Stimulated activated CD4-positive, alpha-beta T cell treated with anti-CD3 and anti-CD28 coated beads, Interleukin-12 subunit alpha, Interleukin-12 subunit beta, amount 100 ng/mL, for 48 hours (primary cell): ENCODE measurements at places on chromosomes 1 and 21.
A peak's percentile ranks its signal among the peaks of the same experiment; 100 is the strongest.

- DNase-seq: no peak
Observed at GRCh38 chr1:214709241-214709640, 106.2 kb downstream of the CENPF start.

DNA sequence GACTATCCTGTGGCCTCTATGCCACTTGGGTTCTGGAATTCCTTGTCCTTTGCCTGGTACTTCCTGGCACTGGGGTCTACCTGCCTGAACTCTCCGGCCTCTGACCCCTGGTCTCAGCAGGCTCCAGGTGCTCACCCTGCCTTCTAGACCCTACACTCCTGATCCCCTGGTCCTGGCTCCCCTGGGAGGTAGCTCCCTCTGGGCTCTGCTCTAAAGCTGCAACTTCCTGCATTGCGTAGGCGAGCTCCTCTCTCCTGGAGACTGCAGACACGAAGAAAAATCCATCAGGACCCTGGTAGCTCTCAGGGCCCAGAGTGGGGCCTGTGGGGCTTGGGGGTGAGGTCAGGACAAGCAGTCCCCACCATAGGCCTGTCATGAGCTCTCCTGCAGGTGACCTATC is 7.8 kb upstream of the PLEKHG5 start:
- DNase-seq: no peak

DNA sequence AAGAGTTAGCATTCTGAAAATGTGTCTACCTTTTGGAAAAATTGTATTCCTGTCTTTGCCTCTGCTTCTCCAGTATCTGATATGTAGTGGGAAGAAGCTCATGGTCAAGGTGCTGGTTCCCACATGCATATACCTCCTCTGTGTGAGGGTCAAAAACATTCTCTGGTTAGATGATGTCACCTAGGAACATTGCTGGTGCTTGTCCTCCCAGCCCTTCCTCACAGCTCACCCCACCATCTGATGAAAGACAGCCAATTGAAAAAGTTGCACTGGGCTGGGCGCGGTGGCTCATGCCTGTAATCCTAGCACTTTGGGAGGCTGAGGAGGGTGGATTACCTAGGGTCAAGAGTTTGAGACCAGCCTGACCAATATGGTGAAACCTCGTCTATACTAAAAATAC is 154.4 kb downstream of the NR5A2 start:
- no peak for DNase-seq

DNA sequence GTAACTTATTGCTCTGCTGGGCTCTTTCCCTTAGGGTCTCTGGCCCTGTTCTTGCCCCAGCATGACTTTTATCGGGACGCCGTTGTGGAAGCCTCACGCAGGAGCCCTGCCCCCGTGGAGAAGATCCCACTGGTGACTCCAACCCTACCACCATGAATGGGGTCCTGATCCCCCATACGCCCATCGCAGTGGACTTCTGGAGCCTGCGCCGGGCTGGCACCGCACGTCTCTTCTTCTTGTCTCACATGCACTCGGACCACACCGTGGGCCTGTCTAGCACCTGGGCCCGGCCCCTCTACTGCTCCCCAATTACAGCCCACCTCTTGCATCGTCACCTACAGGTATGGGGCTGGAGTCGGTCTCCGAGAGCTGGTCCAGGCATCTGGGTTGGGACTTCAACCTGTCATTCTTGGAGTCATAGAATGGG is 322 bp downstream of the DCLRE1B start:
- peak; percentile 15 for DNase-seq

DNA sequence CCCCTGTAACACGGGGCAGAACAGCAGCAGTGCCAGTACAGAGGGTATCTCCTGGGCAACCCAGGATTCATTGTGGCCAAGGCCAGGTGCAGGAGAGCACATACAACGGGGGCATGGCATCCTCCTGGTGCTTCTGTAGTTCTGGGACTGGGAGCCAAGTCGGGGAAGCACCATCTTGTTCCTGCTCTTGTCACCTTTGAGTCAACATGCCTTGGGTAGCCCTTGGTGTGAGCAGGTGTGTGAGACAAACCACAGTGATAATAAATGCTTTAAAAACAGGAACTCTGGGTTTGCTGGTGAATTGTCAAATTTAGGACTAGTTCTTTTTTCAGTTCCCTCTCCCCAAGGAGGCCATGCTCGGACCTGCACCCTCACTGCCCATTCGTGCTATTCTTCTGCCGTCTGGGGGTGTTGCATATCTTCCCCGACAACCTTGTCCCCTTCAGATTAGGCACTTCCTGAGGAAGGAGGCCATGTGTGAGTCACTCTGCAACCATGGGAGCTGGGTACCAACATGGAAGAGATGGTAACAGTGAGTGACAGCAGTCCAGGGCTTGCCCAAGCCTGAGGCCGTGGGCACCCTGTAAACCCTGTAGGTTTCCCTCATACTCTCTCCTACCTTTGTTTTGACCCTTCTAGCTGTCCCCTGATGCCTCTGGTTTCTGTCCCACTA is 150.2 kb downstream of the GRIK3 start:
- DNase-seq: no peak

DNA sequence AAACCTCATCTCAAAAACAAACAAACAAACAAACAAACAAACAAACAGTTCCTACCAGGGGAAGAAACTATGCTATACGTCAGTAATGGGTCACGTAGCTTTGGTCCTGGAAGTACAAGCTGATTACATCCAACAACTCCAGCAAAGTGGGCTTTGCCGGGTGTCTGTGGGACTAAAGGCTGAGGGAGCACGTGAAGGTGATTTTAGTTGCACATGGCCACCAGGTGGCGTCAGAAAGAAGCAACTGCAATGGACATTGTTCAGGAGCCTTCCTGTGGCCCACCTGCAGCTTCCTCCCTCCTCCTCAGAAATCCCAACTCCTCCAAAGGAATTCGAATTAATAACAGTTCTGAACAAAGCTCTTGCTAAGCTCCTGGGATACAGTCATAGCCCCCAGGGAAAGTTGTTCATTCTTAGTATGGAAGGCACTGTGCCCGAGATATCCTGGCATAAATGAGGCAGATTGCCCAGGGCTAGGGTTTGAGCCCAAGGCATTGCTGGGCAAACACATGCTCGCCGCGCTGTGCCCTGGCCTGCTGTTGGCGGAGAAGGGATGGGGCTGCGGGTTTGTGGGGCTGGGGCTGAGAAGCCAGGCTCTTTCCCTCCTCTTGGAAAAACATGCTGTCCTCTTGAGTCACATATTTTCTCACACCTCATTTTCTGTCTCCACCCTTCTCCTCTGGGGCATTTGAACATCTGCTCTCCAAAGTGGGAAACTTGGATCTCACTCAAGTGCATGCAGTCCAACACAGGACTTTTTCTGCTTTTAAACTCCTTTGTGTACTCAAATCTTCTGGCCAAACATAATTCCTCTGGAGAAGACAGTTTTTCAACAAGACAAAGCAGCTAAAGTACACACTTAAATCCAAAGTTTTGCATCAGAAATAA is 28.6 kb downstream of the AKNAD1 start:
- peak; percentile 64 for DNase-seq
